ENCODE measurements at places on chromosomes 2 and 18.

- no peak for DNase-seq
These were observed 87.1 kb upstream of the MCFD2 start for GRCh38 chr2:47002480-47003381.

GRCh38 chr2:105379741-105380186, 19.1 kb downstream of the FHL2 start:
- no peak for DNase-seq

DNA sequence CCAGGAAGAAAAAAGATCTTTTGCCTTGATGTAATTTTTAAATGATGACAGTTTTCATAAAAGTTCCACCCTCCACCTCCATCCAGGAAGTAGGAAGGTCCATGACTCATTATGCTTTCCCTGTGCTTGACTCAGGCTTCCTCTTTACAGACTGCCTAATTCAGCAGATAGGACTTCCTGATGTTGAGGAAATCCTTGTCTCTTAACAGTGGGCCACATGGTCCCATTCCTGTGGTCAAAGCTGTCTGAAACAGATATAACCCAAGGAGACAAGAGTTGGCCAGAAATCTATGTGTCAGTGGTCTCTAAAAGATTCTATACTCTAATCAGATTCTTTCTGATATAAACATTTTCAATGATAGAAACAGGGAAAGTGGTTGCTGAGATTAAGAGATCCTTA, 119.1 kb downstream of the BAZ2B start:
- DNase-seq = no peak

- DNase-seq = no peak
These were observed 27.4 kb downstream of the NR4A2 start for GRCh38 chr2:156305121-156305520.

DNA sequence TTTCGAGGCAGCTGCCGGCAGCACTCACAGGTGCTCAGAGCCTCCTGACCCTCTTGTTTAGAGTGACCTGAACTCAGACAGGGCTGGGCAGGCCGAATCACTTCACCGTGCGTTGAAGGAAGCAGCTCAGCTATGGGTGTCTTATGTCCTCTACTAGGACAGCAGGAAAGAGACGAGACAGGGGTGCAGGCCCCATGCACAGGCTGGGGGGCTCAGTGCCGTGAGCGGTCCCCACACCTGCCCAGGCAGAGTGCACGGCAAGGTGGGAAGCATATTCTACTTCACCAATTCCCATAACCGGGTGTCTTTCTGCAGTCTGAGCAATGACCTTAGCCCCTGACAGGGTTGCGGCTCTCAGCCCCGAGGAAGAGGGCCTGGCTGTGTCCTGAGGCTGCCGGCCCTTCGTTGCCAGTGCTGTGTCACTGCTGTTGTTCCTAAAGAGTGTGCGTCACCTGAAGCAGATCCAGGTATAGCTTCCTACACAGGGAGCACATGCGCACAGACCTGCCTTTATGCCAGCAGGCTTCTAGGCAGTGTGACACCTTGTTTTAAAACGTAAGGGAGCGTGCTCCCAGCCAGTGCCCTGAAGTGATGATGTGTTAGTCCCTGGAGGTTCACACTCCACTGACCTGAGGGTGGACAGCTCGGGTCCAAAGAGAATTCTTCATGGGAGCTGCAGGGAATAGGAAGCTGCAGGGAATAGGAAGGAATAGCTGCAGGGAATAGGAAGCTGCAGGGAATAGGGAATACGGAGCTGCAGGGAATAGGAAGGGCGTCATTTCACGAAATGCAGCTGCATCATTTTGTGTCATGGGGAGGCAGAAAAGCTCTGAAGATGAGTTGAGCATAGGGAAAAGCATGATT, 207.9 kb upstream of the SALL3 start:
- no peak for DNase-seq

DNA sequence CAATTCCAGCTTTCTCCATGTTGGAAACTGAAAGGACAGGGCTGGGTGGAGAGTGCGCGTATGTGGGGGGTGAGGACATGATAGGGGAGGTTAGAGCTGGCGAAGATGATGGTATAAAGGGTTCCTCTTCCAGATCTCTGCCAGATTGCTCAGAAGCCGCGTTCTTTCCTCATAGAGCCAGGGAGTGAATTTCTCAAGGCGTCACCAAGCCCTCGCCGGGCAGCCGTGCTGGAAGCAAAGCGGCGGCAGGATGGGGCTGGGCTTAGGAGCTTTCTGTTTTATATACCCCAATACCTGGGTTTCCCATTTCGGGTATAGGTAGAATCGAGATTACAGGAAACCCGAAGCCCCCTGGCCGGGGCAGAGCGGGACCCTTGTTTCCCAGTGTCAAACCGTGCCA, 43.8 kb downstream of the DDX18 start:
- no peak for DNase-seq

DNA sequence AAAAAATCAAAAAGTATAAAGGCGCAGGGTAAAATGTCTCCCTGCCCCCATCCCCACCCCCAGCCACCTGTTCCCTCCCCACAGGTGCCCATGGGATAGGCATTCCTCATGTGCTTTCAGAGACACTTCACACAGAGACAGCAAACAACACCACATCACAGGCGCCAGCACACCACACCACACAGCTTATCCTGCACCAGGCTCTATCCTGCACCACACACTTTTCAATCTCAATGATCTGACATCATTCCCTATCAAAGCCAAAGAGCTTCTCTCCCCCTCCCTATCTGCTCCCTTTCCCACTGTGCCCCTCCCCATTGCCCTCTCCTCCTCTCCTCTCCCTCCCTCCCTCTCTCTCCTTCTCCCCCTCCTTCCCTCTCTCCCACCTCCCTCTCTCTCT, 15.5 kb downstream of the FAM178B start:
- no peak for DNase-seq

- no peak for DNase-seq
These were observed 50.9 kb downstream of the CACNB4 start for GRCh38 chr2:152047824-152048471.

DNA sequence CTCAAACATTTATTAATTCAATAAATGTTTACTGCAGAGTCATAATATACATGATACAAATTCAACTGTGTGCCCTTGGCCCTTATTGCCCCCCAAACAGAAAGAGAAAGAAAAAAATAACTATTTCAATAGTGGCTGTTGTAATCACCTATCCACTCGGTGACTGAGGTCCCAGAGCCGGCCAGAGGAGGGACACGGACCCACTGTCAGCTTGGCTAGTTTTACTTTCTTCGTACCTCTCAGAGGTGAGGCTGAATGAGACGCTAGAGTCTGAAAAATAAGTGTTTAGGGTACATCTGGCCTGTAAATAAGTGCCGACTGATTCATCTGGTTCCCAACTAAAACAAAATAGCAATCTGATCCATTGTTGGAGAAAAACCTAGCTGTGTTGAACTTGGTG, 31.3 kb upstream of the FZD7 start:
- no peak for DNase-seq

DNA sequence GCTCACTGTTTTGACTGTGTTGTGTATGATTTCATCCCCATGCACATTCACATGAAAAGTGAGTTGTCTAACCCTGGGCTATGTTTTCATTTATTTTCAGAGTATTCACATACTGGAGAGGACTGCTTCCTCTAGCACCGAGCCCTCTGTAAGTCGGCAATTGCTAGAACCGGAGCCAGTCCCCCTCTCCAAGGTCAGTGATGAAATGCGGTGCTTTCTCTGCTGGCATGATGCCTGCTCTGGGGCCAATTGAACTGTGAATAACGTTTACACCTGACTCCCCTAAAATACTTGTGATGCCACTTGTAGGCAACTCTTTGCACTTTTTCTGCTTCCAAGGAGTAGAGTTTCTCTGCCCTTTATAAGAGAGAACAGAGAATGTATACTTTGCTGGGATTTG, 126.9 kb downstream of the PRKRA start:
- DNase-seq = no peak

DNA sequence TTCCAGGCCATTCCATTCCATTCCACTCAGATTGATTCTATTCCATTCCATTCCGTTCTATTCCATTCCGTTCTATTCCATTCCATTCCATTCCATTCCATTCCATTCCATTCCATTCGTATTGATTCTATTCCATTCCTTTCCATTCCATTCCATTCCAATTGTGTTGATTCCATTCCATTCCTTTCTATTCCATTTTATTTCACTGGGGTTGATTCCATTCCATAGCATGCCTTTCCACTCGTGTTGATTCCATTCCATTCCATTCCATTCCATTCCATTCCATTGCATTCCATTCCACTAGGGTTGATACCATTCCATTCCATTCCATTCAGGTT, 1142.3 kb downstream of the RPIA start:
- no peak for DNase-seq

DNA sequence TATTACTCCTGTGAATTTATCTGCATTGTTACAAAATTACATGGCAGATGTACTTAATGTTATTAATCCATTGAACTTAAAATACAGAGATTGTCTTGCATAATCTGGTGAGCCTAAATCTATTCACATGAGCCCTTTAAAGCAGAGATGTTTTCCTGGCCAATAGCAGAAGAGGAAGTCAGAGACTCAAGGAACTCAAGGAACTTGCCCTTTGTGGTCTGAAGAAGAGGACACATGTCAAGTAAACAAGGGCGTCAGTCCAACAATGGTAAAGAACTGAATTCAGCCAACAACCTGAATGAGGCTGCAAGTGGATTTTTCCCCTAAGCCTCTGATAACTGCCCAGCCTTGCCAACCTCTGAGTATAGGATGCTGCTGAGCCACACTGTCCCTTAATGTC, 356.3 kb upstream of the PKDCC start:
- no peak for DNase-seq

DNA sequence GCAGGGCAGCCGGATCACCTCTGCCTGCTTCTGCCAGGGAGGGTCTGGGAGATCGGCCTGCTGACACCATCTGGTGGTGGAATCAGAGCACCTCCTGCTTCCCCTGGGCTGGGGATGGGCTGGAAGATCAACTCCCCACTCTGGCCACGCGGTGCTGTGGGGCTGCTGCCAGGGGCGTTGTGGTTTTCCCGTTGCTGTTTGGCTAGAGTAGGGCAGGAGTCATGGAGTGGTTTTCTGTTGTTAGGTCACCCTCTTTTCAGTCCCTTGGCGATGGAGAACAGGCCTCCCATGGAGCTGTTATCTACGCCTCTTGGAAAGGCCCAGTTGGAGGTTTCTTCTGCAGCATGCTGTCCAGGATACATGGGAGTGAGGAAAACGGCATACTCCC, 15.2 kb downstream of the BCL2L11 start:
- no peak for DNase-seq

GRCh38 chr2:70979180-70979488, 704 bp downstream of the ANKRD53 start:
- DNase-seq = no peak

DNA sequence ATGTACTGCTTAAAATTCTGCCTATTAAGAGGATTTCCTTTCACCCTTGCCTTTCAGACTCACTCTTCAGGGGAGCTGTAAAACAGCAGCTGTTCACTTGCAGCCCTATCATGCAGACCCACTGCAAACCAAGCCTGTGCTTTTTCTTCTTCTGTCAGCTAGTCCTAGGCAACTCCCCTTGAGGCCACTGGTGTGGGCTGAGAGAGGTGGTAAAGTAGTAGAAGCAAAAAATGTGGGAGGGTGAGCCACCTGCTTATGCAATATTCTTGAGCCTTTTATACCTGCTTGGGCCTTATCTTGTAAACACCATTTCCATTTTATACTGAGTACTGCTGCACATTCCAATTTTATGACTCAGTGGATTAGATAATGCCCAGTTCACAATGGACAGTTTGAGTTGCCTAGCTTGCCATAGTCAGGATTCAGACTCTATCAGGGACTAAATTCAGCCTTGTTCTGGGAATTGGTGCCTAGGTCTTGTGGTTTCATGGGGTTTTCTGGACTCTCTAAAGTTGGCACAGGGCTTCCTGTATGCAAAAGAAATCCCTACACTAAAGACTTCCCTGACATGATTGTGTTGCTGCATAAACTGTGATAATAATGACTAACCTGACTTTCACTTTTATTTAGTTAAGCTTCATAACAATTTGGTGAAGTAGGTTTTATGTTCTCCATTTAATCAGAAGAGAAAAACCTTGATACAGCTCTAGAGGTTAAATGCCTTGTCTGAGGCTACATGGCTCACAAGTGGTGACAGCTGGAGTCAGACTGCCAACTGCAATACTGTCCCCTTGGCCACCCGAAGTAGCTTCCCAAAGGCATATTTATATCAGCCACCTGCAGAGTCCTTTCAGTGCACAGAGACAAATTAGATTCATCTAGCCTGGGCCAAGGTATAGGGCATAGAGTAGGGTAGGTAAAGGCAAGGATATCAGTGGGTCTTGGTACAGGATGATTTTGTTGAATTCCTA, 47.4 kb upstream of the KDM3A start:
- no peak for DNase-seq

- no peak for DNase-seq
These were observed 68.4 kb downstream of the ID2 start for GRCh38 chr2:8750221-8750620.

DNA sequence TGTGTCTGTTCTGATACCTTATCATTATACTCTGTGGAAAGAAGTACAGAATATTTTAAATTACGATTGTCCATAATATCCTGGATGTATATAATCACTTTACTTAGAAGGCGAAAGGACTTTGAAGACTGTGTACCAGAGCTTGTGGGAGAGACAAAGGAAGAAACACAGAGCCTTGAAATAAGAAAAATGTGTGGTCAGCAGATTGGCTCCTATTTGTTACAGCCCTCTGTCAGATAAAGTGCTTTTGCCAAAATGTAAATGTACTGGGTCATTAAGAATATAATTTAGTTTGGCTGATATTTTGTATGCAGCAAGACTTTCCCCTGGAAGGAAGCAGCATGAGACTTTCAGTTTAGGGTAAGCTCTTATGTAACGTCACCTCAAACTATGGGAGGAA, 443.1 kb downstream of the CCDC85A start:
- no peak for DNase-seq

DNA sequence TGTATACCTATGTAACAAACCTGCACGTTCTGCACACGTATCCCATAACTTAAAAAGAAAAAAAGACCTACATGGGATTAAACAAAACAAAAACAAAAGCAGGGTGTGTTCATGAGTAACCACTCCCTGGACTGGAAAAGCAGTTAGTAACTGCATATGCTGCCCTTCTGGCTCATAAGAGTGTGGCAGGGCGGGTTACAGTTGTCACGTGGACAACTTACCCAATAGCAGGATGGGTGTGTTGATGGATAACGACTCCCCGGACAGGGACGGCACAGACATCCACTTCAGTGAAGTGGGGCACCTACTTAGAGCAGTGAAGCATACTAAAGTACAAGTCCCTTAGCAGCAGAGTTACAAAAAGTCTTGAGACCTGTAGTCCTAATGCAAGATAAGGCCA, 136.7 kb downstream of the CCBE1 start:
- DNase-seq = no peak
